ENCODE measurements at places on chromosomes 1 and 21.

- DNase-seq = no peak
Observed at GRCh38 chr21:44845418-44846223, 27.8 kb upstream of the SUMO3 start.

- DNase-seq = no peak
Observed at GRCh38 chr1:179038528-179039281, 13.0 kb downstream of the FAM20B start.

DNA sequence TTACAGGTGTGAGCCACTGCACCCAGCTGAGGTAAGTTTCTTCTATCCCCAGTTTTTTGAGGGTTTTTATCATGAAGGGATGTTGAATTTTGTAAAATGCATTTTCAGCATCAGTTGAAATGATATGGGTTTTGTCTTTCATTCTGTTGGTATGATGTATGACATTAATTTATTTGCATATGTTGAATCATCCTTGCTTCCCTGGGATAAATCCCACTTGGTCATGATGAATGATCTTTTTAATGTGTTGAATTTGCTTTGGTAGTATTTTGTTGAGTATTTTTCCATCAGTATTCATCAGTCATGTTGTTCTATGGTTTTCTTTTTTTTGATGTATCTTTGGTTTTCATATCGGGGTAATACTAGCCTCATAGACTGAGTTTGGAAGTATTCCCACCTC, 141.0 kb downstream of the RPS6KC1 start:
- DNase-seq = no peak

GRCh38 chr1:31214316-31215064, 25.2 kb downstream of the NKAIN1 start:
- no peak for DNase-seq

- DNase-seq = no peak
Observed at GRCh38 chr1:210099921-210100320, 132.7 kb upstream of the SERTAD4 start.

DNA sequence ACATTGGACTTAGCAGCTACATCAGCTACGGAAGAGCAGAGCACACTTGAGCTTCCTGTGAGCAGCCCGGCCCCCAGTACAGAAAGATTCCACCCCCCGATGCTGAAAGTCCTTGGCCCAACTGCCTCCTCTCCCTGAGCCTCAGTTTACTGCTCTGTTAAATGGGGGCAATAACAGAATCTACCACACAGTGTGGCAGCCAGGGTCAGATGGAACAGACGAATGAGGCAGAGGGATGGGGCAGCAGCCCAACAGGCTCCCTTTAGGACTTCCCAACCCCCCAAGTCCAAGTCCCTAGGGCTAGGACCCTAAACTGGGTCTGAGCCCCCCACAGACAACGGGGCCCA, 22.9 kb upstream of the C1QA start:
- DNase-seq = no peak

DNA sequence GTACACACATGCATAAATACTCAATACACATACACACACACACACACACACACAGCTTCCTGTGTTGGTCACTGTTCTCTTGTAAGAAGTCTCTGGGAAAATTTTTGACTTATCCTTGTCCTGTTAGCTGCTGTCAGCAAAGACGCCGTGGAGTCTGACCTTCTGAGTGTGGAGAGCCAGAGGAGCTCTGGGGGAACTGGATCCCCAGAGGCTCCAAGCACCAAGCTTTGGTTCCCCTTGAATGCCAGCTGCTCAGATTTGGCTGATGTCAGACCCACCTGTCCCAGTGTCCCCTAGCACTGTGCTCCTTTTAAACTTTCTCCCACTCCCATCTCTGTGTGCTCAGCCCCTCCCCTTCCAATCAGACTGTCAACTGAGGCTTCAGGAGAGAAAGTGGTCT, 319.1 kb downstream of the CAMTA1 start:
- DNase-seq = no peak

DNA sequence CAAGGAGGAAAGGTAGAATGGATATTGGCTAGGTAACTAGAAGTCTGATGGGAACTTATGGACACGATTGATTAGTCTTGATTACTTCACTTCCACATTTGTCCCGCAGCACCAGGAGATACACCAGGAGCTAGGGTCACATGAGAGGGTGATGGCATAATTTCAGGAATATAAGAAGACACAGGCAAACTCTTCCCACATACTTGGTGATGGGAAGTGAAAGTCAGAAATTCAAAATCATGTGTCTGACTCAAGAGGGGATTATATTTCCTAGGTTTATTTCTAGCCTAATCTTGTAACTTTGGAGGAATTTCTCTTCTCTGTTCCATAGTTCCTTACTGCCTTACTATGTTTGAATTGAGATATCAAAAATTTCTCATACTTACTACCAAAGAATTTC, 185.0 kb downstream of the PBX1 start:
- DNase-seq = no peak
